ENCODE measurements at places on chromosomes 2 and 18. TPM values are rescaled to one million over a fixed set of nuclear protein-coding genes. Genes with fewer than 3 reads are reported as not detected.

DNA sequence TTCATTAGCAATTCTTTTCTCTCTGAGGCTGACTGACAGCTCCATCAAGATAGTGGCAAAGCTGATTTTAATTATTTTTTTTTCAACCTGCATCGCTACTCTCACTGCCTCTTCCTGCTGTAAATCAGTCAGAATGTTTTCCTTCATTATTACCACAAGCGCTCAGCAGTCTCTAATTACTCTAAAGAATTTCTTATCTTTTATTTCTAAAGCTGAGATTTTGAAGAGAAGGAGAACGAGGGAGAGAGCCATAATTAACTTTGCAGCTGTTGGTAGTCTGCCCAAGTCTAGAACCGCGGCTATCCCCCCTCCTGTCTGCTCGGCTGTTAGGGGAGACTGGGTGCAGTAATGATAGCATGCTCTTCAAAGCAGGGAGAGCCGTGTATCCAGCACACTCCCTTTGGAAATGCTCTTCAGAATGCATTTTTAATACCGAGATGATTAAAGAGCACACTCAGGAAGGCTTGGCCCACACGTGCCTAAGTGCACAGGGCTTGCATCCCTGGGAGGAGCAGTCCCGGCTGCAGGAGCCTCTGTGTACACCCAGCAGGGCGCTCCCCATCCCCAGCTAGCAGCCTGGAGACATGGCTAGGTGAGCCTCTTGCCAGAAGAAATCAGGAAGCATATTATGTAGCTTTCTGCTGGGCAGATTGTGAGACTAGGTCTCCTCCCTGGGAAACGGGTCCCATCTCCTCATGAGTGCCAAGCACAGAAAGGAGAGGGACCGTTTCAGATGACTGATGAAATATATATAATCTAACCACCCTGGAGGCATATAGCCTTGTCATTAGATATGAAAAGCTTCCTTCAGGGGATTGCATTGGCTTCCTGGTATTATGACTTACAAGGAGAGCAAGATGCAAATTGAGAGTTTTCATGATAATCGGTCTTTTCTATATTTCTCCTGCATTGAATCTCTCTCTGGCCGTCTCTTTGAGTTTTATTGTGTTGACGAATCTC, 555.2 kb downstream of the CMPK2 start:
- H3K27me3 ChIP-seq = no peaks in the 10 kb centered on the region
- DNase-seq = no peak
- peak overlapping the region; percentile 79 for H3K27ac ChIP-seq
- no peaks in the 10 kb centered on the region for H3K36me3 ChIP-seq
- H3K4me3 ChIP-seq = no peak overlapping the region
- peaks cover 18% of the 10 kb centered on the region for H3K4me1 ChIP-seq

GRCh38 chr2:204046145-204046544, 109.6 kb downstream of the ICOS start:
- H3K27me3 ChIP-seq = peaks cover 3% of the 10 kb centered on the region
- DNase-seq = no peak
- no peak overlapping the region for H3K4me3 ChIP-seq
- no peaks in the 10 kb centered on the region for H3K36me3 ChIP-seq

DNA sequence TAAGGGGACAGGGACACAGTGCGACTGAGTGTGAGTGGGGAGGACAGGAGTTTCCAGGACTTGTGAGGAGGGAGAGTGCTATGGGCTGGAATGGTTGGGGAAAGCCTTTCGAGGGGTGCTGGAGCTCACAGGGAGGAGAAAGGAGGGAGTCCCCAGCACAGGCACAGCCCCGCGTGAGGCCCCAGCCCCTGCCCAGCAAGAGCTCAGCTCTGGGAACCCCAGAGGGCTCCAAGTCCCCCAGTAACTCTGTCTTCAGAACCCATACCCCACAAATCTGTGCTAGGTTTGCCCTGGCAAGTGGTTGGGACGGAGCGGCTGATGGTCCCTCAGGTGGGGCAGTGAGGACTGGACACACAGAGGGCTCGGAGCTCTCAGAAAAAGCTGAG, 75.4 kb downstream of the SFXN5 start:
- no peaks in the 10 kb centered on the region for H3K4me1 ChIP-seq
- no peak overlapping the region for H3K4me3 ChIP-seq
- no peaks in the 10 kb centered on the region for H3K27me3 ChIP-seq
- H3K36me3 ChIP-seq = no peaks in the 10 kb centered on the region
- no peak for DNase-seq

- no peaks in the 10 kb centered on the region for H3K36me3 ChIP-seq
- DNase-seq = no peak
- no peaks in the 10 kb centered on the region for H3K27me3 ChIP-seq
- no peaks in the 10 kb centered on the region for H3K4me1 ChIP-seq
These were observed 93.8 kb downstream of the FIGN start for GRCh38 chr2:163641986-163642385.

DNA sequence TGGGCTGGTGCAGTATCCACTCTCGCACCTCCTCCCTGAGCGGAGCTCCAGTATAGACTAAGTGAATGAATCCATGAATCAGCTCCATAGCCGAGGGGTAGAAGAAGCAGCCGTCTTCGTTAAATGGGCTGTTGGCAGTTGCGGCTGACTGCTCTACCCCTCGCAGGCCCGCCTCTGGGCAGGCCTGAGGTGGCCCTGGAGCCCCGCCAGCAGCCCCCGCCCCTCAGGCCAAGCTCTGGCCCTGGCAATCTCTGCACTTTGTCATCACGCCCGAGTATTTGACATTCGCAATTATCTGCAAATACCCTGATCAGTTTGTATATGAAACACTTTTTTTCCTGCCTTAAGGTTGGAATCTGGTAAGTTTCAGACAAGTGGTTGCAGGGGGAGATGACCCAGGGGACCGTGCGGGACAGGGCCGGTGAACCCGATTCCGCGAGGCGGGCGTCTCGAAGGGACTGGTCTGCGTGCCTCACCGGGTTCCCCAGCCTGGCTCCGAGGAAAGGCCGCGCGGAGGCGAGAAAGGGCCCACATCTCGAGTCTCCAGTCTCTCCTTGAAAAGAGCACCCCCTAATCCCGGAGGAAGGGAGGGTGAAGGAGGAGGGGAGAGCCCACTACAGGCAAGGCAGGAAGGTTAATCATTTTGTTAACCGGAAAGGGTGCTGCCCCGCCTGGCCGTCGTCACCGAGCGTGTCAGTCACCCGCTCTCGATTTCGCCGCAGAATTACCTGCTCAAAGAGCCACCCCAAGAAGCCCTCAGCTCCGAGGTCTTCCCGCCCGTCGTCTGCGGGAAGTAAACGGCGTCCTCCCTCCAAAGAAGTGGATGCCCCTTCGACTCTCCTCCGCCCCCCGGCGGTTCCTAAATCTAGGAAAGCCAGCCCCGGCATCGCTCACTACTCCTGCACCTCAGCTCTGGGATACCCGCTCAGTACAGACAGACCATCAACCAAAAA, 11.1 kb upstream of the SATB2 start:
- H3K27ac ChIP-seq = no peak overlapping the region
- no peaks in the 10 kb centered on the region for H3K36me3 ChIP-seq
- H3K4me3 ChIP-seq = no peak overlapping the region

- no peak for DNase-seq
- H3K4me3 ChIP-seq = no peak overlapping the region
- H3K27ac ChIP-seq = no peak overlapping the region
- no peaks in the 10 kb centered on the region for H3K36me3 ChIP-seq
- no peaks in the 10 kb centered on the region for H3K4me1 ChIP-seq
These were observed 35.2 kb upstream of the STPG4 start for GRCh38 chr2:47190188-47190881.

GRCh38 chr2:46460241-46460921, 19.0 kb upstream of the TMEM247 start:
- H3K27me3 ChIP-seq = no peaks in the 10 kb centered on the region
- no peaks in the 10 kb centered on the region for H3K36me3 ChIP-seq
- no peak overlapping the region for H3K27ac ChIP-seq
- H3K4me1 ChIP-seq = peaks cover 18% of the 10 kb centered on the region

DNA sequence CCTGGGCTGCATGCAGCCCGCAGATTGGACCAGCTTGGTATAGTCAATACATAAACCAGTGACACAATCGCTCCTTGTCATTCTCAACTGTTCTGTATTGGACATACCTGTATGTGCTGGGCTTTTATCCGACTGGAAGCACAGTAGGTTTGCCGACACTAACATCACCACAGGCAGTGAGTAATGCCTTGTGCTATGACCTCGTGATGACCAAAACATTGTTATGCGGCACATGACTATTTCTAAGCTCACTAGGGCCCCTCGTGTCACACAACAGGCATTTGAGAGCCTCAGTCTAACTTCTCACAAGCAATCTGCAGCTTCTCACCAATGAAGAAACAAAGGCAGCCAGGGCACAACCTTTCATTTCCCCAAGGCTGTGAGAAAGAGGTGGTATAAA, 320.8 kb downstream of the AFF3 start:
- H3K27ac ChIP-seq = no peak overlapping the region
- H3K4me3 ChIP-seq = no peak overlapping the region
- H3K36me3 ChIP-seq = no peaks in the 10 kb centered on the region

OSBPL6 gene
- polyA plus RNA-seq = 0.03 TPM

DNA sequence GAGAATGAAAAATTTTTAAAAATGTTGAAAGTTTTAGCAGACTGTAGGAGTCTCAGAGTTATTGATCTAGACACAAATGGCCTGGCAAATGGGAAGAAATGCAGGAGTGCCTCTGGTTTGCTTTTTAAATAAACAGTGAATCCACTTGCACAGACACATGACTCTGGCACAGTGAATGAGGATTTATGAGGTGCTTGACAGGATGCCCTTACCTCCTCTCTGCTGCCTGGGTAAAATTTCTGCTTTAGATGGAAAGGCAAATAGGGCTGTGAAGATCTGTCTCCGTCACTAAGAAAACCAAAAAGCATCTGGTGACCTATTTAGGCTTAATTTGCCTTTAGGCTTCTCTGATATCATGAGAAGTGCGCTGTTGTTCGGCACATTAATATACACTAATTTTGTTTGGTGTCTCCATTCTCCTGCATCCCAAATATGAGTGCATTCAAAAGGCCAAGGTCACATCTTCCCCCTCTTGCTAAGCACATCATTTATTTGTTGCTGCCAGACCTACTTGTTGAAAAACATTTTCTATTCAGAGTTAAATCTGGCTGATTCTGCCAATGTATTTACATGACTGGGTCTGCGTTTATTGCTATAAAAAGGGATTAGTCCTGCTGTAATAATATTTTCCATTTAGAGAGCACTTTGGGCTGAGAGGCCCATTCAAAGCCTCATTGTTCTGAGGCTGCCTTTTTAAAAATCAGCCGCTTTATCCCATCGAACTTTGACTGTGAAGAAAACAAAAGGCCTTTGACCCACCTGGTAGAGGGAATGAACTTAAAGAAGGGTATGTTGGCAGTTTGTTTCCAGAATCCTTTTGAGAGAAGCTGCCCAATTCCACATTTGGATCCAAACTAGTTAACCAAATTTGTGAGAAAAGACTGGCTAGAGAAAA, 94.9 kb downstream of the RNF152 start:
- no peaks in the 10 kb centered on the region for H3K36me3 ChIP-seq
- no peak overlapping the region for H3K4me3 ChIP-seq
- H3K4me1 ChIP-seq = no peaks in the 10 kb centered on the region
- H3K27ac ChIP-seq = no peak overlapping the region
- no peaks in the 10 kb centered on the region for H3K27me3 ChIP-seq

DNA sequence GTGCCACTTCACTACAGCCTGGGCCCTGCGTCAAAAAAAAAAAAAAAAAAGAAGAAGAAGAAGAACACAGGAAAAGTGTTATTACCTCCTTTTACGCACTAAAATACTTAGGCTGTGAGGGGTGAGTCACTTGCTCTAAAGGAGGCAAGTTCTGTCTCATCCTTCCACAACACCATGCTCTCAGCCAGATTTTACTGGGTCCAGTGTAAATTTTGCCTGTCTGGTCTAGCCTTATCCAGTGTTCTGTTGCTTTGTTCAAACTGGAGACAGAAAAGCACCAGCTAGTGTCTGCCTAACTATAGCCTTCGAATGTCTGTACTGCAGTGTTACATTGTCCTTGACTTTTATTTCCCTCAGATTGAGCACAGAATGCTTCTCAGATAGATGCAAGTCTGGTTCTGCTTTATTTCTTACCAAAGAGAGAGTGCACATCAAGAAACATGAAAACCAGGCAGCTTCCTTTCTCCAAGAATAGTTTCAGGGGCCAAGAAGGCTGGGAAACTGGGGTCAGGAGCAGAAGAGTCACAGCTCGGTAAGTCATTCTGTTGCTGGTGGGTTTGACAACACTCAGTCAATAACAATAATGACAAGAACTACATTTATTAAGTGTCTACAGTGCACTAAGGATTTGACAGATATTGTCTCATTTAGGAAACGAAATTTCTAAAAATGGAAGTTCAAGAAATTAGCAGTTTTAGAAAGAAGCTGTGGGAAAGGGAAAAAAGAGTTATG, 3.1 kb upstream of the MSGN1 start:
- H3K36me3 ChIP-seq = no peaks in the 10 kb centered on the region
- peak overlapping the region; percentile 81 for H3K27ac ChIP-seq
- H3K27me3 ChIP-seq = no peaks in the 10 kb centered on the region

- H3K36me3 ChIP-seq = no peaks in the 10 kb centered on the region
- no peaks in the 10 kb centered on the region for H3K27me3 ChIP-seq
- no peaks in the 10 kb centered on the region for H3K4me1 ChIP-seq
- peak; percentile 21 for DNase-seq
- no peak overlapping the region for H3K27ac ChIP-seq
These were observed 109.4 kb upstream of the FANCL start for GRCh38 chr2:58350484-58350883.

FKBP7 gene
- polyA plus RNA-seq = 14.4 TPM

DNA sequence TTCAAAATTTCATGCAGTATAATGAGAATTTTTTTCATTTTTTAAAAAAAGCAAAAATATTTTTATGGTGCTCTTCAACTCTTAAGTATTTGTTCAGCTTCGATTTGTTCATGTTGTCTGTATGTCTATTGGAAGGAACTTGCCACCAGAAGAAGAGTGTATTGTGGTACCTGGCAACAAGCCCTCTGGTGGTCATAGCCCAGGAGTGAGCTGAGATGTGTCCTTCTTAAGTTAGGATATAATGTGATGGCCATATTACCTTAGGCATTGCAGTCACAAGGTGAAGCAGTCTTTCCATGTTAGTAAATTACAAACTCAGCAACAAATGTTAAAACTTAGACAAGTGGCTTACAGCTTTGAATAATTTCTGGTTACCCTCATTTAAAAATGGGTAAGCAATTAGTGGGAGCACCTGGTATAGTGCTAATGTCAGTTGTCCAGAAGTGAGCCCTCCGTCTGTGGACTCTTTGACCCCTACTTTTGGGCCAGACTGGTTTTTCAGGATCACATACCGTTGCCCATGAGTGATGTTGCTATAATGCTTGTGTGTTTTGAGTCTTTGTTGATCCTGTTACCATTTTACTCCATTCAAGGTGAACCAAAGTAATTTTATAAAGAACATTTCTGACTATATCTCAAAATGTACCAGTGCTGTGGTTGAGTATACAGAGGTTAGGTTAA, 57.4 kb downstream of the MYO1B start:
- no peak overlapping the region for H3K27ac ChIP-seq
- H3K4me1 ChIP-seq = no peaks in the 10 kb centered on the region
- no peaks in the 10 kb centered on the region for H3K27me3 ChIP-seq
- H3K4me3 ChIP-seq = no peak overlapping the region
- DNase-seq = no peak

- no peaks in the 10 kb centered on the region for H3K36me3 ChIP-seq
- H3K4me1 ChIP-seq = no peaks in the 10 kb centered on the region
- no peaks in the 10 kb centered on the region for H3K27me3 ChIP-seq
- no peak overlapping the region for H3K27ac ChIP-seq
These were observed 51.8 kb upstream of the GPR17 start for GRCh38 chr2:127594116-127594591.

LAPTM4A gene
- polyA plus RNA-seq = 62.2 TPM

ACKR3 gene
- 6.1 TPM for polyA plus RNA-seq

- no peak overlapping the region for H3K27ac ChIP-seq
- DNase-seq = no peak
- H3K4me1 ChIP-seq = no peaks in the 10 kb centered on the region
These were observed 332.0 kb downstream of the ZNF521 start for GRCh38 chr18:25019931-25020330.

- H3K4me1 ChIP-seq = no peaks in the 10 kb centered on the region
- H3K27ac ChIP-seq = no peak overlapping the region
- DNase-seq = no peak
- no peaks in the 10 kb centered on the region for H3K36me3 ChIP-seq
- peak overlapping the region; percentile 97 for H3K4me3 ChIP-seq
These were observed 444 bp upstream of the MMADHC start for GRCh38 chr2:149587950-149588487.

All from GM12878 (cell line).